ENCODE measurements at places on chromosomes 12 and 14.

- no peak for DNase-seq
Measured at GRCh38 chr12:58887068-58887467, 33.2 kb downstream of the LRIG3 start.

DNA sequence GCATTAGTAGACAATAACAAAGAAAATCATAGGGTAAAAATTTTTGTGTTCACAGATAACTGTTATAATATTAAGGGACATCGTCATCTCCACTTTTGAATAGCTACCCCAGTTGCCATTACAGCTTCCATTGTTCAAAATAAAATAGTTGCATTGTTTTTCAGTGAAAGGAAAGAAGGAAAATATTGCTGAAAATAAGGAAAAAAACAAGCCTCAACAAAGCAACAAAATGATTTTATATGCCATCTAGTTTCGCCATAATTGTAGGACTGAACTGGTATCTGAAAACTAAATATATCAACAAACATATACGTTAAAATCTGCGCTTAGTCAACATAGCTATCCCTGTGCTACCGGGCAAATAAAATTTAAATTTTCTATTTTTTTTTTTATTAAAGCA lies 3.3 kb downstream of the CDK17 start:
- no peak for DNase-seq

DNA sequence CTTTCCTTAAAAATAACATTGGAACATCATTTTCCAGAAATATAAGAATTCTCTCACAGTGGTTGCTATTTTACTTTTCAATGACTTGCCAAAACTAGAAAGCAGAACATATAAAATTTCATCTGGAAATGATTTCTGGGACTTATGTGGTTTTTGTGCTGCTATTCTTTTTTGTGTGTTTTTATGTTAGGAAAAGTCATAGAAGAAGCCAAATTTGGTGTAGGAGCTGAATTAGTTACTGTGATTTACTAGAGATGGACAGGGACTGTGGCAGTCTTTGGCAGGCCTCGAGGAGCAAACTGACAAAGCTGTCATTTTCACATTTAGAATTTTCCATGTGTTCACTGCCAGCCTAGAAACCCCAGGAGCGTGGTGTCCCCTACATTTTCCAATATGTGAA lies 38.3 kb upstream of the LDHB start:
- DNase-seq: no peak

- DNase-seq: no peak
Measured at GRCh38 chr14:22460461-22461195, 128.4 kb downstream of the DAD1 start.
